ENCODE measurements at places on chromosomes 5 and 9.

DNA sequence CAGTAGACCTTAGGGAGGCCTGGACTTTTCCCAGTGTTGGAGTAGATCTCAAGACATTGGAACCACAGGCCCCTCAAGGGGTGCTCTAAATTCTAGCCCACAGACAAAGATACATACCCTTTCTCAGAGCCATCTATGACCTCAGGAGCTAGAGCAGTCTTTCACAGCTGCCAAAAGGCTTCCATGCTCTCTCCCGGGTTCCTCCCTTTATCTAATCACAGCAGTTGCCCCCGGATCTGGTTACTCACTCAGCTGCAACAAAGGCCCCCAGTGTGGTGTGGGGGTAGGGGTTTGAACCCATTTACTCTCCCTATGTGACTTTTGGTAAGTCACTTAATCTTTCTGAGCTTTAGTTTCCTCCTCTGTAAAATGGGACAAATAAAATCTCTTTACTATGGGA is 27.0 kb downstream of the POU4F3 start:
- DNase-seq: no peak

DNA sequence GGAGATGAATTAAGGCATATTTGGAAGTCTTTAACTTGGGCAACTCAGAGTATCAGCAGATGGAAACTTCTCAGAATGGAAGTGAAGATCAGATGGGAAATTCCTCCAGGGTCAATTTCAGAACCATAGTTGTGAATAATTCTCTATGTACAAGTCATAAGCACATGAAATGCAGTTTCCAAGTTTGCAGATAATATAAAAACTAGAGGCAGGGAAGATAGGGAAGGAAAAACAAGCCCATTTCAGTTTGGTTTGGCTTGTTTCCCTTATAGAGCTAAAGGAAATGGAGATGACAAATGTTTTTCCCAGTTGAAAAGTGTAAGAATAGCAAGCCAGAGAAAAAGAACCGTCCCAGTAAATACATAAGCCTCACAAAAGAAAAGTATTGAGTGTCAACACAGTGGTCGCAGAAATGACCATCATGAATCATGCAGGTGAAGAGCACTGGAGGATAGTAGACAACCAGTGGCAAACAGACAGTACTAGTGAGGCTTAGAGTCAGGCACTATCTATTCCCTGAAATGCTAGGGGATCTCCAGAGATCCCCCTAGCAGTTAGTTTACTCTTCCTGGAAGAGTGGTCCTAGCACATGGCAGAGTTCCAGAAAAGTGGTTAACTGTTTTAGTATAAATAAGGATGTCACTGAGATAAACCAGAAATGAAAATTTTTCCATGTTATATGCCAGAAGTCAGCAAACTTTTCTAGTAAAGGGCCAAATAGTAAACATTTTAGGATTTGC is 245.9 kb downstream of the SAXO1 start:
- peak; percentile 36 for DNase-seq

- DNase-seq: no peak
Observed at GRCh38 chr5:62794456-62794855, 215.8 kb downstream of the LRRC70 start.

DNA sequence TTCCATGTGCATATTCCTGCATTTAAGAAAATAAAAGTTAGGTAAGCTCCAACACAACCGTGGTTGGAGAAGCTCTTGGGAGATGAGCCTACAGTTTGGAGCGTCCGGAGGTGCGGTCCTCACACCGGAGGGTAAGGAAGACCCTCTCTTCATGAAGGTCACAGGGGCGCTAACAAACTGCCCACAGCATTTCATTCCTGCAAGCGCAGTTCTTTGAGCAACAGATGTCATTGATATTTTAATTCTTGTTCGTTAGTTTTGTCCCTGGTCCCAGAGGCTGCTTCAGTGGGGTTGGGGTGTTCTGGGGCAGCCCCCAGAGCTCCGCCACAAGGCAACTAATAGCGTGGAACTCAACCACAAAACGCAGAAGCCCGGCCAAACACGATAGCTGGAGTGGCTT is 376.2 kb downstream of the IRX2 start:
- no peak for DNase-seq

DNA sequence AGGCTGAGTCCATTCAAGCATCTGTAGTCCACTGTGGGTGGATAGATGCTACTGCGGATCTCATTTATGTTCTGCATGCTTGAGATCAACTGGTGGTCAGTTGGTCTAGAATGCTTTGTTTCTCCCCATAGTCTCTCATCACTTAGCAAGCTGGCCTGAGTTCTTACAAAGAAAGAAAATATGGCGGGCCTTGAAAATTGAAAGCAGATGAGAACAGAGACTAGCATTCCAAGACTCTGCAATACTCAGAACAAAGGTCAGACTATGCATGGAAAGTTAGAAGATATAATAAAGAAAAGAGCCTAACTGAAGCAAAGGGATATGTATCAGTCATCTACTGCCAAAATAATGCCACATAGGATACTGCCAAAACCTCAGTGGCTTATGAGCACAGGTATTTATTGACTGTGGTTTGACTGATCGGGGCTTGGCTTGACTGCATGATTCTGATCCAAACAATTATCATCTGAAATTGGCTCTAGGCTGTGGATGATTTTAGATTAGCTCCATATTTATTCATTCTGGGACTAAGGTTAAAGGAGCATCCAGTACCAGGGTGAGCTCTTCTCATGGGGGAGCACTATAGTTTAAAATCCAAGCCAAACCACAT is 258.9 kb downstream of the TAF11L14 start:
- no peak for DNase-seq

DNA sequence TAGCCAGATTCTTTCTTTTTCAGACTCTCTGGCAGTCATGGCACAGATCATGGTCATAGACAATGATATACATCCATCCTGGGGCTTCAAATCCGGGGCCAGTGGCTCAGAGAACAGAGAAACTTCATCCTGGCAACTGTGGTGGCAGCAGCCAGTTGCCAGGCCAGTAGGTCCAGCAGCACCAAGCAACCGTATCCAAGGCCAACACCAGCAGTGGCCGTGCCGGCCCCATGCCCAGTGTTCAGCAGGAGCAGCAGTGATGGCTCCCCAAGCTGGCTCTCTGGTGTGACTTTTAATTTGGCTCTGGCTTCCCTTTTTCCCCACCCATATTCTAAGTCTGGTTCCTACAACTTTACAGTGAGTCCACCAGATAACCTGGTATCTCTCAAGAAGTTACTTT is 300.5 kb downstream of the DEPDC1B start:
- DNase-seq: no peak

DNA sequence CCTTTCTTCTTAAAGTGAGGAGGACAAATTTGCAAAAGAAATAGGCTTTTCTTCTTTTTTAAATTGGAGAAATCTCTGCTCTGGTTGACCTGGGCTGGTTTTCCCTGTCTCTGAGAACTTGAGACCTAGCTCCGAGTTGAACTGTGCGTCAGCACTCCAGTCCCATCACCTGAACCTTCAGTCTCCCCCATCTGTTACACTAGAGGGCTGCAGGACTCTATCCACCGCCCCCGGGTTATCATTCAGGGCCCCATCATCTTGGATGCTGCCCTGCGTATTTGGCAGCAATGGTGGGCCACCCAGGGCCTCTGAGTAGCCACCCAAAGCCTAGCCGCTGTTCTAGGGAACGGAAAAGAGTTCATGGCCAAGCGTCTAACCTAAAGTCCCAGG is 2.5 kb downstream of the FOXE1 start:
- no peak for DNase-seq
